ENCODE measurements at places on chromosomes 3 and 15. TPM values are rescaled to one million over a fixed set of nuclear protein-coding genes. Genes with fewer than 3 reads are reported as not detected.

The ZMYND10 gene
- 1.3 TPM for total RNA-seq

- peaks cover 25% of the 10 kb centered on the region for H3K4me1 ChIP-seq
- H3K36me3 ChIP-seq: no peaks in the 10 kb centered on the region
- H3K27ac ChIP-seq: peak overlapping the region; percentile 87
- H3K27me3 ChIP-seq: no peaks in the 10 kb centered on the region
These were observed 542 bp downstream of the PLOD2 start for GRCh38 chr3:146160321-146160963.

GRCh38 chr3:194773771-194774455 is 88.2 kb downstream of the FAM43A start:
- peaks cover 10% of the 10 kb centered on the region for H3K27me3 ChIP-seq
- no peaks in the 10 kb centered on the region for H3K36me3 ChIP-seq
- no peak overlapping the region for H3K27ac ChIP-seq
- no peak overlapping the region for H3K4me3 ChIP-seq

DNA sequence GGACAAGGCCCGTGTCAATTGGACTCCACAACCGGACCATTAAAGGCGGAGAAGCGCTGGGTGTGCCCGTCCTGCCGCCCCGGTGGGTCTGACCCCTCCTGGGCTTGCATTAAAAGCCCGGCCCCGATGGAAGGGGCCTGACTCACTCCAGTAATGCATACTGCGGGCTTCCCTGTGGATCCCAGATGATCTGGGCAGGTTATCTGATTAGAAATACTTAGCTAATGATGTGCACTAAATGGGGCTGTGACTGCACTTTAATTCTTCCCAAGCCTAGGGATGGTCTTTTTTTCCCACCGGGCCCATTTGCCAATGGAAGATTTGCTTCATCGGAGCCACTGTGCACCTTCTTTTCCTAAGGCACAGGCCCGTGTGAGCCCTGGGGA is 124.9 kb downstream of the TMEM266 start:
- DNase-seq: peak; percentile 64
- H3K36me3 ChIP-seq: no peaks in the 10 kb centered on the region
- H3K27ac ChIP-seq: peak overlapping the region; percentile 90

The ST8SIA2 gene
- 30.4 TPM for total RNA-seq

Measured in glutamatergic neuron (in vitro differentiated cells).